ENCODE measurements at places on chromosomes 13 and 19.

DNA sequence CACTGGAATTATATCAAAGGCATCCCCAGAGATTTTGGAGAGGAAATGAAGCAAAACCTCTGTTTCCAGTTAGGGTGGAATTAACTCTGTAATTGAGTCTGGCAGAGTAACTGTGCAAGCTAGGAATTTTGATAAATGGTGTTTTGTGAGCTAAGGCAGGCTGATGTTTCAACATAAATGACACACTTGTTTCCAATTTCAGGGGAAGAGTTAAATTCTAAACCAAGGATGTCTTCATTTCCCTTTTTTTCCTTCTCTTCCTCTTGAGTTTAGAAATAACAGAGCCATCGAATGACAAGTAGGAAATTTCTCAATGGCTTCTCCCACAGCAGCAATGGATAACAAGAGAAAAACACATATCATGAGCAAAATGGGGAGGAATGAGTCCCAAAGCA is 131.2 kb downstream of the IRS2 start:
- DNase-seq: no peak

- no peak for DNase-seq
These were observed 2.7 kb downstream of the PLAUR start for GRCh38 chr19:43667126-43667875.

DNA sequence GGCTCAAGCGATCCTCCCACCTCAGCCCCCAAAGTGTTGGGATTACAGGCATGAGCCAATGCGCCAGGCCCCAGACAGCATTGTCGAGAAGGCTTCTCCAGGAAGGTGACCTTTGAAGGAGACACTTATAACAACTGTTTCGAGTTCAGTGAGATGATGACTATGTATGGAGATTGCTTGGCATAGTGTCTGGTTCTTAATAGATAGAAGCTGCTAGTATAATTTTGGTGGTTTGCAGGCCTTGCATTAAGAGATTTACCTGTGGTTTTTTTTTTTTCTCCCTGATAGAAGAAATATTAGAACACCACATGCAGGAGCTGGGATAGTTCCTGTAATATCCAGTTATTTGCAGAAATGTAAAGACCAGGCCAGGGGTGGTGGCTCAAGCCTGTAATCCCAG is 3.7 kb downstream of the MARCHF2 start:
- DNase-seq: no peak

- no peak for DNase-seq
These were observed 149.6 kb downstream of the MIPEP start for GRCh38 chr13:23739596-23739995.

GRCh38 chr13:49368688-49369087 is 75.2 kb downstream of the CAB39L start:
- no peak for DNase-seq

GRCh38 chr19:38172001-38172400 is 52.0 kb downstream of the DPF1 start:
- DNase-seq: no peak

DNA sequence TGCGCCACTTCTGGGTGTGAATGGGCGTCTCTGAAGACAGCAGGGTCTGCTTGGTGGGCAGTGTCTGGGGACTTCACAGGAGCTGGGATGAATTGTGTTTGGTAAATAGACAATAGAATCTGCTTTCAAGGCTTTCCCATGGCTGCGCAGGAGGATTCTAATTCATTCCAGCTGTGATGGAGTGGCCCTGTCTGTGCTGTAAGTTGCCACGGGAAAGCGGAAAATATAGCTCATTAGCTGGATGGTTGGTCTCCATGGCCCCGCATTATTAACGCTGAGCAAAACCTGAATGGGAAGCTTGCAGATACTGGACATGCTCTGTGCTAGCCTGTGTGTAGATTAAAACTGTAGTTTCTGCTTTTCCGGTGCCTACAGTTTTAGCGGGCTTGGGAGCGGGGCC is 15.6 kb upstream of the C1QTNF9 start:
- no peak for DNase-seq

DNA sequence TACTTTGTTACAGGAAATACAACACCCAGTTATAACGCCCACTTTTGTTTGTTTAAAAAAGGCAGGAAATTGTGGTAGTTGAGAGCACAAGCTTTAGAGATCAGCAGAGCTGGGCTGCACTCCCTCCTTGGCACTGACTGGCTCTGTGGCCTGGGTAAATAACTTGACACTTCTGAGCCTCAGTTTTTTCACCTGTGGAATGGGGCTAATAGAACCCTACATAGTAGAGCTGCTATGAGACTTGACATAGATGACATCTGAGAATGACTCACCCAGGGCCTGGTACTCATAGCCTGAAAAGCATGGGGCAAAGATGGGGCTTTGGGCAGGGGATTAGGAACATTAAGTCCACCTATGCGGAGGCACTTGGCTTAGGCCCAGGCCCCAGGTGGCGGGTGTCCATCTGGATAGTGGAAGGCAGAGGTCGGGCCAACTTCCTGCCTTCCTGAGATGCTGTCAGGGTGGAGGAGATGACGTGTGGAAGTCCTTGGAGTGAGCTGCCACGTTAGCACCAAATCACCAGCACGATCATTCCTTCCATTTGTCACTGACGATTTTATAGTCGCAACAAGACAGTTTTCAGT is 159.1 kb downstream of the KATNAL1 start:
- DNase-seq: peak; percentile 8

GRCh38 chr19:11046605-11047354 is 42.5 kb upstream of the LDLR start:
- DNase-seq: no peak

DNA sequence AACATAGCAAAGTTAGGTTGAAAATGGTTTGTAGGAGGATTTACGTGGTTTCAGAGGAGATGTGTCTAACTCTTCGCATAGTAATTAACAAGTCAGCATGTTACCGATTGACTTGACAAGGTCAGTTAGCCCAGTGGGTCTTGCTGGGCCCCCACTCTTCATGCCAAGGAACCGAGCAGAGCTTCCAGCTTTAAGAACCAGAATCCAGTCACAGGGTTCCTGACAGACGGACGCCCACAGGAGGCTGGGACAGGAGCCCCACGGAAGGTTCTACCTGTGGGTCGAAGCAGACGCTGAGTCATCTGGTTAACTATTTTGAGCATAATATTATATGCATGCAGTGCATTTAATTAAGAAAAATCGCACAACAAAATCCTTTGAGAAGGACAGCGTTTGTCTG is 3.5 kb downstream of the TMEM255B start:
- DNase-seq: no peak

DNA sequence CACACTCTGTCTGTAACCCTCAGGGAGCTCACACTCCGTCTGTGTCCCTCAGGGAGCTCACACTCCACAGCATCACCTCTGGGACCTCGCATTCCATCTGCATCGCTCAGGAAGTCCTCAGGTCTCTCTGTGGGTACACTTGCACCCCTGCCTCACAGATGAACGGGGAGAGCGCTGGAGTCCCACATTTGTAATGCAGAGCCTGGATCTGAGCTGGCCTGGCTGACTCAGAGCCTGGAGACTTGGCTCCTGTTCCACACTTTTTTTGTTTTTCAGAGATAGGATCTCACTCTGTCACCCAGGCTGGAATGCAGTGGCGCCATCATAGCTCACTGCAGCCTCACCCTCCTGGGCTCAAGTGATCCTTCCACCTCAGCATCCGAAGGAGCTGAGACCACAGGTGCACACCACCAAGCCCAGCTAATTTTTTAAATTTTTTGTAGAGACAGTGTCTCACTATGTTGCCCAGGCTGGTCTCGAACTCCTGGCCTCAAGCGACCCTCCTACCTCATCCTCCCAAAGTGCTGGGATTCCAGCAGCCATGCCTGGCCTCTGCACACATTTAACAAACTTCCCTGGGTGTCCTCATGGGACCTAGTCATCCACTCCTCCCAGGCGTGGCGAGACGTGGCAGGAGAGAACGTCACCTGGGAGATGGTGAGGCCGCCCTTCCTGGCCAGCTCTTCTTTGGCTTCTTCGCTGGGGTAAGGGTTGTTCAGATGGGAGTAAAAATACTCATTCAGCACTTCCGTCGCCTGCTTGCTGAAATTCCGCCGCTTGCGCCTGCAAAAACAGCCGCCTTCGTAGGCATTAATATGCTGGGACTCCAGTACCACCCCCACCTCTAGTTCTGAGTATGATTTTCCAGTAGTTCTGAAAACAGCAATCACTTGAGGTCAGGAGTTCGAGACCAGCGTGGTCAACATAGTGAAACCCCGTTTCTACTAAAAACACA is 31.0 kb downstream of the CILP2 start:
- DNase-seq: no peak

GRCh38 chr13:52884429-52885010 is 36.1 kb upstream of the PCDH8 start:
- no peak for DNase-seq

DNA sequence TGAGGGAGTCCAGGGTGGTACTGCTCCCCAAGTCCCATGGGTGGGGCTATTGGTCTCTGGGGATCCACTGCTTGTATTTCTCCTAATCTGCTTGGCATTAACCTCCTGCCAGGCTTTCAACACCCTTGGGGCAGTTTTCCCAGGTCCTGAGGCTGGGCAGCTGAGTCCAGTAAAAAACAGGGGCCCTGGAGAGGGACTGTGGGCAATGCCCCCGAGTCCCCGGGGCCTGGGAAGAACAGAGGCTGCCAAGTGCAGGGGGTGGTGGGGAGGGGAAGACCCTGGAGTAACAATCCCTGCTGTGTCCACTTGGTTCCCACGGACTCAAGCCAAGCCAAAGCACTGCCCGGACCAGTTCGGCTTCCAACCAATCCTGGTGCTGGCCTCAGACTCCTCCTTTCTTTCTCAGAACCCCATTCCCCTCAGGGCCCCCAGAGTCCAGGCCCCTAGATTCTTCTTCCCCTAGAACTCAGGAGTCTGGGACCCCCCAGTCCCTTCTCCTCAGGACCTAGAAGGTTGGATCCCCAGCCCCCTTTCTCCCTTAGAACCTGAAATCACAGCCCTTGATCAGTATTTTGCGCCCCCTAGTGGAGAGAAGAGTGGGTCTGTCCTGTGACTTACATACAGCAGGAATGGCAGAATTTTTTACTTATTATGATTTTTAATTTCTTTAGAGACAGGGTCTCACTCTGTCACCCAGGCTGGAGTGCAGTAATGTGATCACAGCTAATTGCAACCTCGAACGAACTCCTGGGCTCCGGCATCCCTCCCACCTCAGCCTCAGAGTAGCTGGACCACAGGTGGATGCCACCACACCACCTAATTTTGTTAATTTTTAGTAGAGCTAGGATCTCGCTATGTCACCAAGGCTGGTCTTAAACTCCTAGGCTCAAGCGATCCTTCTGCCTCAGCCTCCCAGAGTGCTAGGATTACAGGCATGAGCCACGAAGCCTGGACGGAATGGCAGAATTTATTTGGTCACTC is 3.7 kb upstream of the CLPTM1 start:
- DNase-seq: peak; percentile 49

DNA sequence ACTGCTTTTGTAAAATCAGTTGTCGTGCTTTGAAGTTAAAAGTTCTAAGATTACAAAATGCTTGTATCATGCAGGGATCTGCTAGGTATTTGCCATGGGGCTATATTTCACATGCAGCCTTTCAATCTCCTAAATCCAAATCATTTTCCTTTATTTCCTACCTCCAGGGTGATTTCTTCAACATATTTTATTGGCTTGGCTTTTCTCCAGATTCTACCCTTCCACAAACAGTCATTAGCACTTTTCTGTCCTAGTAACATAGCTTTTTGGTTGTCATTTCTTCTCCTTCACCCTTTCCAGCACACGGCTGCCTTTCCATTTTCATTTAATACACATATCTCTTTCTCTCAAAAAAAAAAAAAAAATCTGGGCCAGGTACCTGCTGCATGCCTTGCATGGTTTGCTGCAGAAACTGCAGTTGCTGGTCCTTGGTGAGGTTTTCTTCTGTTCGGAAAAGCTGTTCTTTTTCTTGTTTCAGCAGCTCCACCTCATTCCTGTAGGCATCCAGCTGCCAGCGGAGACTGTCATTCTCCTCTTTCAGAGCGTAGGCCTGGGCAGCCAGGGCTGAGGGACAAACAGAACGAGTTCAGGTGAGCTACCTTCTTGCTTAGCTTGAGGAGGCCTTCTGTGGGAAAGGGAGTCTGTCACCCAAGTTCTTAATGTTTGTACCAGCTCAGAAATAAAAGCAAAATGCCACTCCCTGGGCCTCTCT is 274.7 kb downstream of the DNAJC15 start:
- no peak for DNase-seq

GRCh38 chr13:74732736-74733385 is 598.7 kb upstream of the KLF12 start:
- DNase-seq: no peak

DNA sequence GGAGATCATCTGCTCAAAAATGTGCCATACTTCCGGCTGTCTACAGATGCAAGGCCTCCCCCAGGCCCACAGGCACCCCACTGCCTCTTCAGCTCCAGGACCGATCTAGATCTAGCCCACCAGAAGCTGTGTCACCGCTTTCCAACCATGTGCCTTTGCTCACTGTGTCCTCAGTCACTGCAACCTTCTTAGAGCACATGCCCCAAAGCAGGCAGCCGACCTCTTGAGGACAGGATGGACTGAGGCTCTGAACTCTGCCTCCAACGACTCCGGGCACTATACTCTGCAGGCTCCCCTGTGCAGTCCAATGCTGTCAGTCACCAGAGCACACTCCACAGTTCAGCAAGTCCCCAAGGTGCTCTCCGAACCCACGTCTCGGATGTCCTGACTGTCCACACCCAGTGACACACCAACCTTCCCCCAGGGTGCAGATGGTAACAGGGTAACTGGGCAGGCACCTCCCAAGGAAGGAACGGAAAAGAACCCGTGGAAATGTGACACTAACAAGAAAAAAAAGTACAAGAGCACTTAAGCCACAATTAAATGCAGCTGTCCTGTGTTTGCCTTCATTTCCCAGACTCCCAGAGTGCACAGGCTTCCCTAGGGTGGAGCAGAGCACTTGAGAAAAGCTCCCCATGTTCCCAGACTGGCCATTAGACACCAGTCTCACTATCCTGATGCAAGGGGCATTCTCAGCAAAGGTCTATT is 4.8 kb downstream of the STK24 start:
- DNase-seq: no peak

DNA sequence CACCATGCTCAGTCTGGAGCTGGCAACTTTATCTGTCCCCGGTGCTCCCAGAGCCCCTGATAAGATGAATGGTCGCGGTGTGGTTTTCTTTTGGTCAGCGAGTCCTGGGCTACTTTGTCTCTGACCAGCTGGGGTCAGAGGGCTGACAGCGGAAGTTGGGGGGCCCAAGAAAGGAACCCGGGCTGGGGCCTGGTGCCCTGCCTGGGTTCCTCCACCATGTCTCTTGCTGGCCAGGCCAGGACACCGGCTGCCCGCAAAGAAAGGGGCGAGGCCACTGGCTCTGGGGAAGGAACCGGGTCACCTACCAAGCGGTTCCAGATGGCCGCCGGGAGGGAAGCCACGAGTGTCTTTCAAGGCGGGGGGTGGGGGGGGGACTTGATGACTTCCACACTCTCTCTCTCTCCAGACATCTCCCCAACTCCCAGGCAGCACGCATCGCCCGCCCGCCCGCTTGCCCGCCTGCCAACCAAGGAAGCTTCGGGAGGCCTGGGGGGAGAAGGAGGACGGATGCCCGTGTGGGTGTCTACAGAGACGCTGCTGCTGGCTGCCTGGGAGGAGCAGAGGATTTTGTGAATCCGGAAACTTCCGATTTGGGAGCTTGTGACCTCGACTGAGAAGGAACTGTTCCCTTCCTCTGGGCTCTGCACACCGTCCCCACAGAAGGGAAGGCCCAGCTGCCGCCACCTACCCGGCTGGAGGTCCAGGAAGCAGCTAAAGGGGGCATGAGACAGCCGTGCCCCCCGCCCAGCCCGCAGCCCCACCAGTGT is 1.1 kb downstream of the PIP5K1C start:
- no peak for DNase-seq

All from stimulated activated CD8-positive, alpha-beta memory T cell treated with anti-CD3 and anti-CD28 coated beads, Interleukin-7, amount 100 ng/mL, for 4 hours (primary cell).